Muscle of leg (tissue), 16 donors: ENCODE measurements at places on chromosomes 3 and 15. TPM values are rescaled to one million over a fixed set of nuclear protein-coding genes. Genes with fewer than 3 reads are reported as not detected.

- peaks cover 3% of the 10 kb centered on the region for H3K27me3 ChIP-seq
- no peak for DNase-seq
- H3K27ac ChIP-seq = no peak overlapping the region
- H3K4me3 ChIP-seq = no peak overlapping the region
These were observed 1006.7 kb upstream of the NR2F2 start for GRCh38 chr15:95323796-95324195.

GRCh38 chr15:83973816-83974215, 261.8 kb upstream of the GOLGA6L4 start:
- H3K4me3 ChIP-seq = no peak overlapping the region
- no peak overlapping the region for H3K27ac ChIP-seq
- no peaks in the 10 kb centered on the region for H3K27me3 ChIP-seq
- DNase-seq = no peak
- no peaks in the 10 kb centered on the region for H3K4me1 ChIP-seq
- peaks cover 9% of the 10 kb centered on the region for H3K36me3 ChIP-seq

- no peaks in the 10 kb centered on the region for H3K36me3 ChIP-seq
- H3K27me3 ChIP-seq = no peaks in the 10 kb centered on the region
- H3K4me1 ChIP-seq = peaks cover 2% of the 10 kb centered on the region
- peak; percentile 6 for DNase-seq
These were observed 41.1 kb downstream of the CTXND1 start for GRCh38 chr15:80210611-80211573.

DNA sequence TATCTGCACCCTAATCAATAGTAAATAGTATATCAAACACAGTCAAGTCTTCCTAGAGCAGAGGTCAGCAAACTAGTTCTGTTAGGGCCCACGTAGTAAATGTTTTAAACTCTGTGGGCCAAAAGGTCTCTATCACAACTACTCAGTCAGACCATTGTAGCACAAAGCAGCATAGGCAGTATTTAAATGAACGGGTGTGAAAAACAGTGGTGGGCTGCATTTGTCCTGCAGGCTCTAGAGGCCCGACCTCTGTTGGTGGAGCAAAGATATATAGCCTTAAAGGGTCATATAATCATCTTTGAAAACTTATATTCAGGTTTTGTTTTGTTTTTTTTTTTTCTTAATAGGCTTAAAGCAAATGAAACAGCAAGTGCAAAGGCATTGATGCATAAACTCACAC, 326.4 kb upstream of the TRIM42 start:
- no peak for DNase-seq
- no peaks in the 10 kb centered on the region for H3K36me3 ChIP-seq
- H3K27me3 ChIP-seq = no peaks in the 10 kb centered on the region
- no peak overlapping the region for H3K27ac ChIP-seq

Gene SLCO3A1
- 1.7 TPM for total RNA-seq

Gene KNG1
- 0.13 TPM for total RNA-seq

DNA sequence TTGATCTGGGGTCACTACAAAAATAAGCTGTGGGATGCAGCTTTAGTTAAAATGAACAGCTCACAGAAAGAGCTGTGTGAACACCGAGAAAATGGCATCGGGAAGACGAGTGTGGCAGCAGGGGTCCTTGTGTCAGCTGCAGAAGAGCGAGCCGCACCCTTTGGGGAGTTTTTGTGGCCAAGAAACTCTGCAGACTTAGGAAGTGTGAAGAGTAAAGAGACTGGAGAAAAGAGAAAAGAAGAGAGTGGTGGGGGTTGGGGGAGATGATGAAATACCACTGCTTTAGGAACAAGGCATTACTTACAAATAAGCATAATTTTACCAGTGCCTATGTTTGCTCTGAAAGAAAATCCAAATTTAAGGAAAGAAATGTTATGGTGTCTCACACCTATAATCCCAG, 147.8 kb downstream of the LRRC28 start:
- no peak overlapping the region for H3K27ac ChIP-seq
- H3K27me3 ChIP-seq = no peaks in the 10 kb centered on the region
- no peak for DNase-seq
- H3K36me3 ChIP-seq = no peaks in the 10 kb centered on the region
- peaks cover 12% of the 10 kb centered on the region for H3K4me1 ChIP-seq
- no peak overlapping the region for H3K4me3 ChIP-seq

- H3K27me3 ChIP-seq = no peaks in the 10 kb centered on the region
- H3K4me3 ChIP-seq = peak overlapping the region; percentile 51
- DNase-seq = no peak
- H3K36me3 ChIP-seq = peaks cover 10% of the 10 kb centered on the region
- H3K4me1 ChIP-seq = peaks cover 18% of the 10 kb centered on the region
These were observed 805 bp upstream of the PARP16 start for GRCh38 chr15:65287520-65287855.

Gene ARHGEF26
- 13.3 TPM for total RNA-seq

- peaks cover 54% of the 10 kb centered on the region for H3K27me3 ChIP-seq
- H3K27ac ChIP-seq = no peak overlapping the region
- peaks cover 17% of the 10 kb centered on the region for H3K4me1 ChIP-seq
- DNase-seq = peak; percentile 25
- H3K36me3 ChIP-seq = no peaks in the 10 kb centered on the region
These were observed 564 bp upstream of the PIGZ start for GRCh38 chr3:196969134-196969659.

Gene ITGB5
- 14.3 TPM for total RNA-seq

DNA sequence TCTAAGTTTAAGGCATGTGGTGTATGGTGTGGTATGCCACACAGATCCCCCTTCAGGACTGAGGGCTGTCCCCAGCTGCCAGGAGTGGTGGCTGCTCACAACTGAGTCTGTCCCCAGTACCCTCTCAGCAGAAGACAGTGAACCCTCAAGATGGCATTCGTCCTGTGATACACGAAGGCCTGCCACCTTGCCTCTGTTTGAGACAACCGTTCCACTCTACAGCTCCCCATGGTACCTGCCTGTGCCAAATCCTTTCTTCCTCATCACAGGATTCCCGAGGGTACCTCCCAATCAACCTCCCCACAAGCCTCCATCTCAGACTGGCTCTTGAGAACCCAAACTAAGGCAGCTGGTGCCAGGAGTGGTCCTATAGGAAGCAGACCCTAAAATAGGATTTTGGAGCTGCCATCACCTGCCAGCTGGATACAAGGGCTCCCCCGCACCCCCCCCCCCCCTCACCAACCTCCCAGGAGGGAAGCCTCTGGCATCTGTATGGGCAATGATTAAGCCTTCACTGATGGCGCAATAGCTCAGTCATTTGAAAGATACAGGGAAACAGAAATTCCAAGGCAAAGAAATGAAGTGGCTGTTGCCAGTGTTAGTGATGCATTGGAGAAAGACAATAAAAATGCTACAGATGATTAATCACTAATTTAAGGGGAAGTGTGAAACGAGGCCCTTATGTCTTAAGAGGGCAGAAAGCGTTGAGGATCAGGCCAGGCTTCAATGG, 230.0 kb upstream of the LYSMD4 start:
- no peak for DNase-seq
- no peaks in the 10 kb centered on the region for H3K27me3 ChIP-seq
- H3K36me3 ChIP-seq = no peaks in the 10 kb centered on the region
- peaks cover 5% of the 10 kb centered on the region for H3K4me1 ChIP-seq
- H3K27ac ChIP-seq = no peak overlapping the region

DNA sequence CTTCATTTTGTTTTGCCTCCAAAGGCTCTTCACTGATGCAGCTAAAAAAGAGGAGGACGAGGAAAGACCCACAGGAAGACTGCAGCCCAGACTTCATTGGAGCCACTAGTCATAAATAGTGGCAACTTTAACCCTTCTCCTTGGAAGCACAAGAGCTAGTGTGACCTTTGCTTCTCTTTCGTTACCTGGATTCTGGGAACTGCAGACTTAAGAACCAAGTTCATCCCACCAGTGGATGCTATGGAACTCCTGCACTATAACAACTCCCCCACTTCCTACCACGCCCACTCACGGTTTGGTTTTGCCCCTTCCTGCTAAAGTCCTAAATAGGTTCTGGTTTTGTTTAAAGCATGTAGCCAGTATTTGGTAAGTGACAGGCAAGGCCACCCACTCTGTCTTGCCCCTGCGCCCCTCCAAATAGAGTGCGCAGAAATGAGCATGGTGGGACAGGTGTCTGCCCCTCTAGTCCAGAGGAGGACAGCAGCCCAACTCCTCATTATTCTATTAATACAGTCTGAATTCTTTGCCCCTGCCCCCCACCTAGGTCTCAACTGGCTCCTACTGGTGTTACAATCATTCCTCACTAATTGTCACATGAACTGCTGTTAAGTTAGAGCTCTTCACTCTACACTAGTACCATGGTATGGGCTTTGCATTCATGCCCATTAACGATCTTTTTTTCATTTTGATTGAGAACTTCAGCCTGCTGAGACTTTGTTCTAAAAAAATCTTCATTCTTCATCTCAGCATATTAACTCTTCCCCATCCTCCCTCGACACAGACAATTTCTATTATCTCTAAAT, 504.6 kb downstream of the FOXP1 start:
- H3K4me3 ChIP-seq = no peak overlapping the region
- no peak overlapping the region for H3K27ac ChIP-seq
- H3K36me3 ChIP-seq = no peaks in the 10 kb centered on the region
- H3K4me1 ChIP-seq = no peaks in the 10 kb centered on the region
- H3K27me3 ChIP-seq = no peaks in the 10 kb centered on the region
- no peak for DNase-seq

DNA sequence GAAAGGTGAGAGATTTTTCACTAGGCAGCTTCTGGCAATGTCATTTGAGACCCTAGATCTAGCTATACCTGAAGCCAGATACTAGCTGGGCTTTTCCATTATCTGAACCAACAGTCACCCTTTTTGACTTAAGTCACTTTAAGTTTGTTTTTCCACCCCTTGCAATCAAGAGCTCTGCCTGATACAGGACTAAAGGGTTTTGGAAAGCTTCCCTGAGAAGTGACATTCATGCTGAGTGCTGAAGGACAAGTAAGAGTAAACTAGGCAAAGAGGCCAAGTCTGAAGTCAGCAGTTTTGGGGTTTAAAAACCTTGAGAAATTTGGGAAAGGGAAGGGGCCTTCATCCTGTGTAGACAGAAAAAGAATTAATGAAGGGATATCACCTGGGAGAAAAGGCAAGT, 27.1 kb upstream of the CCDC174 start:
- H3K27me3 ChIP-seq = peaks cover 7% of the 10 kb centered on the region
- DNase-seq = no peak
- H3K4me1 ChIP-seq = peaks cover 14% of the 10 kb centered on the region
- no peak overlapping the region for H3K27ac ChIP-seq
- H3K36me3 ChIP-seq = no peaks in the 10 kb centered on the region
- H3K4me3 ChIP-seq = no peak overlapping the region

DNA sequence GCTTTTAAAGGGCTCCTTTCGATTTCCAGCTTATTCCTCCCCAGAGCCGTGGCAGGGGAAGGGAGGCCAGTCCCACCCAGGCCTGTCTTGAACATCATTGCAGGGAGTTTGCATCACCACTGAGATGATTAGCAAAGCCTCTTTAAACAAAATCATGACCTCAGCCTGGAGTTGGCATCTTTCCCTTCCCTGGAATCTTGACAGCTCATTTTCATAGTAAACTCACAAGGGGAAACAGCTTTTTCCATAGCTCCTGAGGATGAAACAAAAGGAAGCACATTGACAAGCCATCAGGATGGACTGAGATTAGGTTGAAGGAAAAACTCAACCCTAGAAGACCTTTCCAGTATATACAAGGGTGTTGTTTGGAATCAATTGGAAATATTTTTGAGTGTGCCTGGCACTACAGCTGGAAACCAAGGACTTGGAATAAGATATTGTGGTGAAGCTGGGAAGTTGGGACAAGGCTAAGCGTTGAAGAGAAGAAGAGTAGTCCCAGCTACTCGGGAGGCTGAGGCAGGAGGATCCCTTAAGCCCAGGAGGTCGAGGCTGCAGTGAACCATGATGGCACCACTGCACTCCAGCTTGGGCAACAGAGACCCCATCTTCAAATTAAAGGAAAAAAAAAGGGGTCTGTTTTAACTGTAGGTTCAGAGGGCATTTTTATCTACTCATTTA, 3.1 kb upstream of the LARP6 start:
- H3K4me3 ChIP-seq = no peak overlapping the region
- DNase-seq = peak; percentile 97
- no peaks in the 10 kb centered on the region for H3K27me3 ChIP-seq
- peaks cover 43% of the 10 kb centered on the region for H3K4me1 ChIP-seq

Gene ZNF385D
- 10.6 TPM for total RNA-seq

Gene TWF2
- total RNA-seq = 22.0 TPM

DNA sequence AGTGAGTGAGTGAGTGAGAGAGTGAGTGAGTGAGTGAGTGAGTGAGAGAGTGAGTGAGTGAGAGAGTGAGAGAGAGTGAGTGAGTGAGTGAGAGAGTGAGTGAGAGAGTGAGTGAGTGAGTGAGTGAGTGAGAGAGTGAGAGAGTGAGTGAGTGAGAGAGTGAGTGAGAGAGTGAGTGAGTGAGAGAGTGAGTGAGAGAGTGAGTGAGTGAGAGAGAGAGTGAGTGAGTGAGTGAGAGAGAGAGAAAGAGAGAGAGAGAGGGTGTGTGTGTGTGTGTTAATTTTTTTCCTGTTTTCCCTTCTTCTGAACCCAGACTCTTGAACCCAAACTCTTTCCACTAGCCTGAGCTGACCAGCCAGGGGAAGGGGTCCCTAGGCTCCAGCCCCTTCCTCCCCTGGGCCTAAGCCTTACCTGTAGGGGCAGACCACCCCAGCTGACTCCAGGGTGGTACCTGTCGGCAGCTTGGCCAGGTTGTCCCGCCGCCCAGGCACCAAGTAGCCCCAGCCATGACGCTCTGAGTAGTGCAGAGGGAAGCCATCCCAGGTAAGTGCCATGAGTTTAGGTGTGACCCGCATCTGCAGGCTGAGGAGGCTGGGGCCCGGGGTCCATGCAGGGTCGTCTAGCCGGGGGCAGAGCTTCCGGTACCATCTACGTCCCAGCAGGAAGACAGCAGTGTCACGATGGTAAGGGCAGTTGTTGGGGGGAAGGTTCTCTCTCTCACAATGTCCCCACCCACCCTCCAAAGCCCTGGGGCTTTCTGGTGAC, 9.4 kb downstream of the POLG start:
- H3K4me1 ChIP-seq = peaks cover 9% of the 10 kb centered on the region
- no peaks in the 10 kb centered on the region for H3K27me3 ChIP-seq
- no peak overlapping the region for H3K4me3 ChIP-seq
- DNase-seq = no peak

Gene C3orf85
- total RNA-seq = not detected

GRCh38 chr15:77417602-77418001, 2.3 kb downstream of the PEAK1 start:
- no peaks in the 10 kb centered on the region for H3K36me3 ChIP-seq
- no peak overlapping the region for H3K4me3 ChIP-seq
- no peak overlapping the region for H3K27ac ChIP-seq

Gene CNTN3
- 9.8 TPM for total RNA-seq

- no peak overlapping the region for H3K27ac ChIP-seq
- H3K4me1 ChIP-seq = peaks cover 17% of the 10 kb centered on the region
- no peaks in the 10 kb centered on the region for H3K36me3 ChIP-seq
These were observed 480.5 kb upstream of the PROK2 start for GRCh38 chr3:72265256-72266015.

Gene C3orf22
- 0.04 TPM for total RNA-seq

GRCh38 chr3:25441234-25441856, 13.3 kb downstream of the RARB start:
- H3K4me3 ChIP-seq = no peak overlapping the region
- no peaks in the 10 kb centered on the region for H3K36me3 ChIP-seq
- H3K4me1 ChIP-seq = peaks cover 7% of the 10 kb centered on the region
- no peaks in the 10 kb centered on the region for H3K27me3 ChIP-seq
- no peak overlapping the region for H3K27ac ChIP-seq
